Fibroblast of skin of right biceps (primary cell): ENCODE measurements at places on chromosomes 4 and X.

- DNase-seq, result no peak
Measured at GRCh38 chrX:83512111-83512510, 4.0 kb downstream of the POU3F4 start.

DNA sequence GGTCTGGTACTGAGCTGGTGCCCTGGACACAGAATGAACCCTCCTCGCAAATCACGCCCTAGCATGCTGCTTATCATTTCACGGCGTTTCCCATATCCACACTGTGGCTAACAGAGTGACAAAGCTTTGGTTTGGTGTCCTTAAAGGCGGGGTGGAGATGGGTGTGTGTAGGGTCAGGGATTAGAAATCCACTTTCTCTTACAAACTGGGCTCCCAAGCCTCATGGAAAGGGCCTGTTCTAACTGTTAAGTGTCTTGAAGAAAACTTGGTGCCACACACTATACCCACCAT is 735 bp upstream of the CHRDL1 start:
- no peak for DNase-seq

DNA sequence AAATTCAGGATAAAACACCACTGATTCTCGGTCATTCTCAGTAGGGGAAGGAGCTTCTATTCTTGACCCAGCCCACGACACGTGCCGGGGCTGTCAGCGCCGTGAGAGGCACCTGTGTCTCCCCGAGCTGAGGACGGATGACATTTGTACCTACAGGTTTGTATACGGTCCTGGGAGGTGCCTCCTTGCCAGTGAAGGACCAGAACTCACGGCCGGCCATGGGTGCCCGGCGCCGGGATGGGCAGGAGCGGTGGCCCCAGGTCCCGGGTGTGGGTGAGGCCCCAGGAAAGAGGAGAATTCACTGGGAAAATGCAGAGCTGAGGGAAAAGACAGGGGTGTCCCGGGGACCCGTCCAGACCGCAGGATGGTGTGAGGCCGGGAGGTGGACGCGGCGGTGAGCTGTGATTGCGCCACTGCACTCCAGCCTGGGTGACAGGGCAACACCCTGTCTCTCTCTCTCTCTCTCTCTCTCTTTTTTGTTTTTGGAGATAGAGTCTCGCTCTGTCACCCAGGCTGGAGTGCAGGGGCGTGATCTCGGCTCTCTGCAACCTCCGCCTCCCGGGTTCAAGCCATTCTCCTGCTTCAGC is 48.9 kb upstream of the PPP2R3B start:
- no peak for DNase-seq

- no peak for DNase-seq
Measured at GRCh38 chr4:88178626-88179231, 20.3 kb upstream of the ABCG2 start.

DNA sequence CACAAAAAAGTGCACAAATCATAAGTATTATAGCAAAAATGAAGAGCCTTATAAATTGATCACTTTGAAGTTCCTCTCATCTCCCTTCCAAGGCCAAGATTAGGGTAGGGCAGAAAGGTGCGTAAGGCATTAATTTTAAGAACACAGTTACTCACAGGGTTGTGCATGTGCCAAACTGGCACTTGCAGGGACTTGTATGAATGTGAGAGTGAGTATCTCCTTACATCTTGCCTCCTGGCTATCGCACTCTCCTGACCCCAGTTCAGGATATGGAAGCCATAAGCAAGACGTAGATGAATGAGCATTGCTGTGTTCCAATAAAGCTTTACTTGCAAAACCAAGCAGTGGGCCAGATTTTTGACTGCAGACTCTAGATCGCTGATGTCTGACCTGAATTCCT is 510.1 kb upstream of the AADAT start:
- no peak for DNase-seq
